ENCODE measurements at places on chromosomes 7 and 10. TPM values are rescaled to one million over a fixed set of nuclear protein-coding genes. Genes with fewer than 3 reads are reported as not detected.

Gene SPDYE6
- 11.5 TPM for polyA plus RNA-seq

Gene RSU1
- polyA plus RNA-seq, result 72.4 TPM

Gene GCK
- 7.1 TPM for polyA plus RNA-seq

Gene RASA4B
- polyA plus RNA-seq, result 37.1 TPM

Gene SRRM3
- 0.62 TPM for polyA plus RNA-seq

Gene SLC13A1
- not detected for polyA plus RNA-seq

Gene LRRC61
- polyA plus RNA-seq, result 11.3 TPM

Gene UNCX
- not detected for polyA plus RNA-seq

Gene GOLGA7B
- 0.23 TPM for polyA plus RNA-seq

Gene PON1
- 0.46 TPM for polyA plus RNA-seq

DNA sequence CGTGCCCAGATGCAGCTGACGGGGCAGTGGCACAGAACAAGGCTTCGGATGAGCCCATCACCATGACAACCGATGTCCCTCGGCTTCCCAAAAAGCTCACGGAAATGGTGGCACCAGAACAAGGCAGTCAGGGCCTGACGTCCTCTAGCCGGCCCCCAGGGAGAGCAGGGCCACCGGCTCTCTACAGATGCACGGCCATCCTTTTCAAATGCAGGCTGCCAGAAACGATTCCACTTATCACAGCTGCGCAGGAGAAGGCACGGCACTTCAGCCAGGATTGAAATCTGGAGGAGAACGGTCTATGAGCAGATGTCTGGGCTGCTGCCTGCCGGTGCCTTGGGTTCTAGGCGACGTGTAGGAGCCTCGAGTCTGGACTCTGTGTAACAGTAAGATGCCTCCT lies 223.8 kb downstream of the ZMYND11 start:
- no peak for DNase-seq

GRCh38 chr10:30928742-30929141 lies 102.9 kb downstream of the ZNF438 start:
- no peak for DNase-seq

DNA sequence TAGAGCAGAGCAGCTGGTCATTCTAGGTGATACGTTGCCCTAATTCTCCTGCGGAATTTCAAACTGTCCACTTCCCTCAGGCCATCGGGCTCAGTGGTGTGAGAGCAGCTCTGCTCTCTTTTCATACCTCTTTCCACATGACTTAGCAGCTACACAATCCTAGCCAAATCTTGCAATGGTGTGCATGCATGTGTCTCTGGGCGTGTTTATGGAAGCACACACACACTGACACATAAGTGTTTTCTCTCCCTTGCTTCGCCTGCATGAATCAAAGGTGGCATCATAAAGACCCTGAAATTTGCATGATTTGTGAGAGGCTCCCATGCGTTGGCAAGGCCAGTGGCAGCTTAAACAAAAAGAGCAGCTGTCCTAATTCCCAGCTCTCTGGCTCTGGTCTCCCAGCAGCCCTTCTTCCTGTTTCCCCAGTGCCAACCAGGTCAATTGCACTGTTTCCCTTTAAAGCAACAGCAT lies 1189.5 kb downstream of the GATA3 start:
- no peak for DNase-seq

- no peak for DNase-seq
Measured at GRCh38 chr7:64371116-64371515, 57.4 kb downstream of the ZNF736 start.

- no peak for DNase-seq
Measured at GRCh38 chr7:94044806-94045205, 40.7 kb upstream of the BET1 start.

GRCh38 chr10:86785037-86785436 lies 28.6 kb downstream of the BMPR1A start:
- DNase-seq, result no peak

- no peak for DNase-seq
Measured at GRCh38 chr7:124089621-124090020, 56.8 kb upstream of the TMEM229A start.

DNA sequence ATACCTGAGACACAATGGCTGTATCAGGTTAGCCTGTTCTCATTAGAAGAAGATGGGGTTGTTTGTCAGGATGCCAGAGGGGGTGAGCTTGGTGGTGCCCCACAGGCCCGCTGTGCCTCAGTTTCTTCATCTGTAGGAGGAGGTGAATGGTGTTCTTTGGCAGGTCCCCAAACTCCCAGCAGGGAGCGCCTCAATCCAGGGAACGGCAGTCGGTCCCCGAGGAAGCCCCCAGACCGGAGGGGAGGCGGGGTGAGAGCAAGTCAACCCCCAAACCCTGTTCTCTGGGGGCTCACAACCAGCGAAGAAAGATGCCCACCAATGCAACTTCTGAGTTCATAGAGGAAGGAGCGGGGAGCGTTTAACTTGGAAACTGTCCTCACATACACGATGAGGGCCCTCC lies 16.0 kb downstream of the C10orf105 start:
- DNase-seq, result no peak

DNA sequence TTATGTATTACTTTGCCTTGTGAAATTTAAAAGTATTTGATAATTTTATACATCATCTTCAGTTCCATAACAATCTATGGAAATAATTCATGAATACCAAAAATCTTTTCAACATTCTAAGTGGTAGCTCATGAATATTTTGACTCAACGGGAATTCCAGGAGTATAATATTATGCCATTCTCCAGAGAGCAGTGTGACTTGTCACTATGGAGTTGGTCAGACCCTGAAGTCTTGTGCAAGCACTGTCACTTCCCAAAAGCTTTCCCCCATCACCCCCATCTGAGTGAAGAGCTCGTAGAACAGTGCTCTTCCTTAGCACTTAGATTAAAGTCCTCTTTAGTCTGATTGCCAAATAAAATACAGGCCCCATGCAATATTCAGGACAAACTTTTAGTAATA lies 29.4 kb upstream of the CCNJ start:
- DNase-seq, result no peak

GRCh38 chr10:17648243-17649035 lies 4.5 kb downstream of the STAM start:
- no peak for DNase-seq

GRCh38 chr7:45585628-45586027 lies 11.5 kb downstream of the ADCY1 start:
- DNase-seq, result no peak

DNA sequence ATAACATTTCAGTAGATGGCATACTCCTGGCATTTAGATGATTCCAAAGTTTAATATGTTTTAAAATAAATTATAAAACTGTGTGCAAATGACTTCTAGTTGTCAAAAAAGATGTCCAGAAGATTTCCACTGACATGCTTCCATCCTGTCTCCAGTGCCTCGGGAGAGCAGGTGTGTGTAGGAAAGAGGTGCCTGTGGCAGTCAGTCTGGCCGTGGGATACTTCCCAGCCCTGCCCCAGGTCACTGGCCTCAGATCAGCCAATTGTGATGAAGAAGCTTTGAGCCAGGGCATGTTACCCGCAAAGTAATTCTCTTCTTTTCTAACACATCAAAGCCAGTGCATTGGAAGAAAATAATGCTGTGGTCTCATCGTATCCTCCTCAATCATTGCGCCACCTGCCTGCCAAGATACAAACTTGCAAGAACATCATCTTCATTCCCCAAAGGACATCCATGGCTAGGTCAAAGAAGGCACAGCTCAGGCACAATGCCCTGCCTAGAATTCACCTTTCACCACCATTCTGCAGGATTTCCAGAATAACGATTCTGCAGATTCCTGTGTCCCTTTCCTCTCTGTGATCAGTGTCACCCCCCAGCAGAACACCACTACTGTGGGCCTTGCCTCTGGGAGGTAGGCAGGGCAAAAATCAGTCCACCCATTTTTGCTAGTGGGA lies 6.3 kb upstream of the KCNMA1 start:
- no peak for DNase-seq

- no peak for DNase-seq
Measured at GRCh38 chr7:151705636-151706276, 171.2 kb downstream of the PRKAG2 start.

- no peak for DNase-seq
Measured at GRCh38 chr7:16261654-16262053, 159.7 kb downstream of the CRPPA start.

- DNase-seq, result no peak
Measured at GRCh38 chr10:103731609-103732270, 123.6 kb downstream of the SH3PXD2A start.

Data from hindlimb muscle (tissue), 1 donor.